ENCODE measurements at places on chromosomes 2 and 18.

DNA sequence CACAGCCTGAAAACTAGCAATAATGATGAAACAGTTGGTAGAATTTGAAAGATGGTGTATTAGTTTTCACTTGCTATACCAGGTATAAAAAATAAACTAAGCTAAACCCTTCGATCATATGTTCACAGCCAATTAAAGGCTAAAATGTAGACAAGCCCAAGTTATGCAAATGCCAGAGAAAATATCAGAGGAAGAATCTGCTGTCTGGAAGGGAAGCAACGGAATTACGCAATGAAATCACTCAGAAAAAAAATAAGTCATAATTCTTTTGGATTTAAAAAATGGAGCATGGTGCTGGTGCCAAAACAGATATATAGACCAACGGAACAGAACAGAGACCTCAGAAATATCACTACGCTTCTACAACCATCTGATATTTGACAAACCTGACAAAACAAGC, 108.3 kb downstream of the ARL4C start:
- no peaks in the 10 kb centered on the region for H3K27me3 ChIP-seq
- H3K27ac ChIP-seq = no peak overlapping the region
- peaks cover 3% of the 10 kb centered on the region for H3K4me1 ChIP-seq
- no peak overlapping the region for H3K4me3 ChIP-seq

DNA sequence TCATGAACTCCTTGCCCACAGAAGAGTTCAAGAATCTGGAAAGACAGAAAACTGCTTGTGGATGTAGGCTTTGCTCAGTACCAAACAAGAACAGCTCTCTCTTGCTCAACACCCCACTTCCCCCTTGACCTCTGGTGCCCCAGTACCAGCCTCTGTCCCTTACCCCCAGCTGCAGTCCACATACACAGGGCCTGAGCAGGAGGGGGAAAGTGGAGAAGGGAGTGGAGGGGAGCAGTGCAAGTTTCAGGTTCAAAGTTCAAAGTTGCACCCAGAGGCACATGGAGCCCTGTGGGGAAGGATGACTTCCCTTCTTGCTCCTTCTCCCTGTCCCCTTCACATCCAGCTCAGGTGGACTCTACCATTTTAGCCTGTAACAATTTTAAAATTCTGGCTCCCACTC, 61.1 kb upstream of the LPIN2 start:
- no peak for DNase-seq
- peaks cover 39% of the 10 kb centered on the region for H3K4me1 ChIP-seq
- no peak overlapping the region for H3K4me3 ChIP-seq
- H3K27ac ChIP-seq = peak overlapping the region; percentile 66
- no peaks in the 10 kb centered on the region for H3K36me3 ChIP-seq

DNA sequence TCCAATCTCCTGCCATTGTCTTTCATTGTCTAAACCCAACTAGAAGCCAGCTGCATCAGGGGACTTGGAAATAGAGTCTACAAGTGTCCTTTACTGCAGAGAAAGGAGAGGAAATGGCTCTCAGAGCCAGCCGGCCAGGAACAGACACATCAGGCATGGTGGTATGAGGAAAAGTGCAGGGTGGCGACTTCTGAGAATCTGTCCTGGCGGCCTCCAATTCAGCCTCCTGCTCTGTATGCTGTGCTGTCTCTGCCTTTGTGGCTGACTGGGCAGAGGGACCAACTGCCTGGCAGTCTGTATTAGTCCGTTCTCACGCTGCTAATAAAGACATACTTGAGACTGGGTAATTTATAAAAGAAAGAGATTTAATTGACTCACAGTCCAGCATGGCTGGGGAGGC, 36.8 kb upstream of the AQP4 start:
- H3K27ac ChIP-seq = no peak overlapping the region
- H3K27me3 ChIP-seq = peaks cover 2% of the 10 kb centered on the region
- no peak for DNase-seq
- H3K4me1 ChIP-seq = no peaks in the 10 kb centered on the region

GRCh38 chr2:178513876-178514275, 33.6 kb downstream of the PLEKHA3 start:
- H3K4me1 ChIP-seq = no peaks in the 10 kb centered on the region
- no peak overlapping the region for H3K4me3 ChIP-seq
- DNase-seq = no peak

GRCh38 chr18:44197832-44198611, 482.7 kb upstream of the SETBP1 start:
- no peaks in the 10 kb centered on the region for H3K4me1 ChIP-seq
- no peak for DNase-seq
- peaks cover under 1% of the 10 kb centered on the region for H3K36me3 ChIP-seq
- no peaks in the 10 kb centered on the region for H3K27me3 ChIP-seq

- H3K4me3 ChIP-seq = no peak overlapping the region
- H3K27me3 ChIP-seq = no peaks in the 10 kb centered on the region
Observed at GRCh38 chr2:236579746-236580315, 10.2 kb downstream of the ACKR3 start.

DNA sequence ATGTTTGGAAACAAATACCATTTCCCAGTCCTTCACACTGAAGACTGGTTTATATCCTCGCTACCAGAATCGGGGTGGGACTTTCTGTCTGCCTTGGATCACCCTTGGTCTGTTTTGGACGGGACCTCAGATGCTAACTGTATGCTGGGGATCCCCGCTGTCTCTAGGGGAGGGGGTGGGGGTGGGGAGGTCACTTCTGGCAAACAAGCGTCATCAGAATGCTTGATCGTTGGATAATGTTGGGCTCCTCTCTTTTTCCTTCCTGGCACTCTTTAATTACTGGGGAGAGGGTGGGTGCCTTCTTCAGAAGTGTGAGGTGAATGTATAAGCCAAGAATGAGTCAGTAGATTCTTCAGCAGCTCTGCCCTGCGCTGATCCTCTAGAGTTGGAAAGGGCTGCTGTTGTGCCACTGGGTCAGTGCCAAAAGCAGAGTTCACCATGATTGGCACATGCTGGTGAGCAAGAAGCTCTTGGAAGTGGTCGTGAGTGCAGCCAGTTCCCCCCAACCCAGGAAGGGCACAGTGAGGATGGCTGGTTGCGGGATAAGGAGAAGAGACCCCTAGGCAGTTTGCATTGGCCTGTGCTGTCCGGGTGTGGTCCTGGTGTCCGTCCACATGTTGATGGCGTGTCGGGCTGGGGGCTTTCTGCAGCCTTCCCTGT, 32.2 kb downstream of the DGKD start:
- H3K4me3 ChIP-seq = no peak overlapping the region
- DNase-seq = no peak
- no peaks in the 10 kb centered on the region for H3K27me3 ChIP-seq
- H3K36me3 ChIP-seq = peaks cover 8% of the 10 kb centered on the region

- H3K36me3 ChIP-seq = peaks cover 5% of the 10 kb centered on the region
- H3K4me1 ChIP-seq = peaks cover 6% of the 10 kb centered on the region
- DNase-seq = no peak
- H3K4me3 ChIP-seq = no peak overlapping the region
- no peak overlapping the region for H3K27ac ChIP-seq
Observed at GRCh38 chr2:42835577-42836371, 43.4 kb upstream of the HAAO start.

DNA sequence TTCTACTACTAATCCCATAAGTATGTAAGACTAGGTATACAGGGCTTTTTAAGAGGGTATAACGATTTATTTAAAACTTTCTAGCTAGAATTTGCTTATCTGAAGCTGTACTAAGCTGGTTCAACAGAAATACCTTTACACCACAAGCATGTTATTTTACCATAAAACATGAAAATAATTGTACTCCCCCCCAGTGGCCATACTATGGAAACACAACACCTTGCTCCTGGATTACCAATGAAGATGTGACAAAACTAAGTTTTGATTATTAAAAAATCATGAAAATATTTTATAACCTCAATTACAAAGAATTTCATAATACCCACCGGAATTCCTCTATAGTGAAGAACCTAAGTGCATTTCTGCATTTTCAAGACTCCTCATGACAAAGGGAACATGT, 27.3 kb downstream of the LPIN2 start:
- H3K27me3 ChIP-seq = no peaks in the 10 kb centered on the region
- no peak overlapping the region for H3K4me3 ChIP-seq
- H3K27ac ChIP-seq = no peak overlapping the region
- H3K4me1 ChIP-seq = peaks cover 18% of the 10 kb centered on the region

GRCh38 chr2:224890372-224890771, 151.9 kb downstream of the DOCK10 start:
- DNase-seq = no peak
- no peak overlapping the region for H3K27ac ChIP-seq
- H3K27me3 ChIP-seq = peaks cover 11% of the 10 kb centered on the region
- H3K4me1 ChIP-seq = peaks cover 3% of the 10 kb centered on the region
- no peaks in the 10 kb centered on the region for H3K36me3 ChIP-seq

DNA sequence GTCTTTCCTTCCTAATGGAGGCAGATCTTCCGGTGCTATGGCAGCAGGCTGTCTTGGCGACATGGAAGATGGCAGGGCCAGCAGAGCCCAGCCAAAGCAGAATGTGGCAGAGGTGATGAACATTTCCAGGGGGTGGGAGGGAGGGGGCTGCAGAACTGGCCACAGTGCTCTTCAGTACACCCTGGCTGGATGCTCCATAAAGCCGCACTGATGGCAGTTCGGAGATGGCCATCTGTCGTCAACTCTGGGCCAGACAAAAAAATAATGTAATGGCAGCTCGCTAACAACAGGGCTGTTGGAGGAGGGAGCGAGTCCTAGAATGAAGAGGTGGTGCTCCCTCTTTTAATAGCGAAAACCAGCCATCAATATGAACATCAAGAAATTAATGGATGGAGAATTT, 271.0 kb downstream of the ZNF521 start:
- H3K27ac ChIP-seq = no peak overlapping the region
- peaks cover 46% of the 10 kb centered on the region for H3K4me1 ChIP-seq
- no peaks in the 10 kb centered on the region for H3K27me3 ChIP-seq
